ENCODE measurements at places on chromosomes 3 and 15.

- peak; percentile 79 for DNase-seq
Observed at GRCh38 chr15:63466378-63467192, 37.8 kb upstream of the USP3 start.

GRCh38 chr15:92847841-92848240 is 52.3 kb upstream of the CHD2 start:
- no peak for DNase-seq

GRCh38 chr3:110015231-110015963 is 678.1 kb upstream of the DPPA4 start:
- no peak for DNase-seq

DNA sequence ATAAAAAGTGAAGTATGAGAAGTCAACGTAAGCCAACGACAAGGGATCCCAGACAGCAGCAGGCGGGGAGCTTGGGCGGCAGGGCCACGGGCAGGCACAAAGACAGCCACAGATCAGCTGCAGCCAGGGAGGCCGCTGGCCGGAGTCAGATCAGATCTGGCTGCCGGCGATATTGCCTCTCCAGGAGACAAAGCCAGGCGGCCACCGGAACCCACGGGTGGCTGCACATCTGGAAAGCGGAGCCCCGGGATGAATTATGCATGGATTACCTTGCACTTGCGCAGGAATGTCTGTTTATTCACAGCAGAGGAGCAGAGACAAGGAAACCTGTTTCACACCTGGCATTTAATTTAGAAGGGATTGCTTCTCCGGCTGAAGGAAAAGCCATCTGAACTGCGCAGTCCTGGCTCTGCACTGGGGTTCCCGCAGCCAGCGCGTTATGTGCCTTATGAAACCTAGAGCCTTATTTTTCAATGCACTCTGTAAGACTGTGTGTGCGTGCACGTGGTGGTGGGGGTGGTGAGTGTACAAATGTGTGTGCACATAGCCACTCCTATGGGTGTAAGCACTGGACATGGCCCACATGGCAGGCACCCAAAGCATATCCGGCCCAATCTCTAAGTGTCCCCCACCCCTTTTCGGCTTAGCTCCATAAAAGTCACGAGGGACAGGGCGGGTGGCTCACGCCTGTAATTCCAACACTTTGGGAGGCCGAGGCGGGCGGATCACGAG is 427.8 kb upstream of the MCTP2 start:
- no peak for DNase-seq

DNA sequence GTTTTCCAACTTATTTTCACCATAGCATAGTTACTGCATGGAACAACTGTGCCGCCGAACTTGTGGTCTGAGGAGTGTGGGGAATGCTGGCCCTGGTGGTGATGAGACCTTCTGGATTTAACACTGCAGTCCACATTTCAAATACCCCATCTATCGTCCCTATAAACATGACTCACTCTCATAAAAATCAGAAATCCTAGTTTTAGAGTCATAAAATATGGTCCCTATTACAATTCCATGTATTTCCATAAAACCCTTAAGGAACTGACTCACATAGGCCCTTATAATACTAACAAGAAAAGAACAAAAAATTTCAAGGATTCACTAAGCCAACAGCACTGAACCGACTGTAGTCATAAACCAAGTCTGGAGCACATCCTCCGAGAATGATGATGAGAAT is 147.2 kb downstream of the FOXP1 start:
- no peak for DNase-seq

DNA sequence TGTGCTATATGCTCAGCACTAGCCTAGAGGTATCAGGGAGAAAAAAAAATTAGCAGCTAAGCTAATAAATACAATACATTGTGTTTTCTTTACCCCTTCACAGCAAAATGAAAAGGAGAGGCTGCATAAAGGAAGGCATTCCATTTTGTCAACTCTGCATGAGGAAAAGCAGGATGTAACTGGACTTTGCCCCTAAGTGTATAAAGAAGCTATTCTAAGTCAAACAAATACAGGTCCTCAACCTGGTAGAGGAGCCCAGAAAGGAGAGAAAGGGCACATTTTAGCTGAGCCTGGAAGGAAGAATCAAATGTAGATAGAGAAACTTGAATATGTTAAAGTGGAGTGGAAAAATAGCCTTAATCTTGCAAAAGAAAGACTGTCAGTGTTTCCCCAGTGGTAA is 89.0 kb upstream of the SPRED1 start:
- DNase-seq: no peak

DNA sequence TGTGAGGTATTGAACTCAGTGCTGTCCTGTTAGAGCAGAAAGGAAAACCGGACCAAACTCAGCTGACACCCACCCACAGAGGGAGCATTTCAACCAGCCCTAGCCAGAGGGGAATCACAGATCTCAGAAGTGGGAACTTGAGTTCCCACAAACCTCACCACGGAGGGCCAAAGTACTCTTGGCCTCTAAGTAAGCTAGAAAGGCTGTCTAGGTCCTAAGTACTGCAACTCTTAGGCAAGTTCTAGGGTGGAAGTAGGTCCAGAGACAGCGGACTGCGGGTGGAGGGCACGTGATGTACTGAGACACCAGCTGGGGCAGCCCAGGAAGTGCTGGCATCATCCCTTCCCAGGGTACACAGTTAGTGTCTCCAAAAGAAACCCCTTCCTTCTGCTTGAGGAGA is 34.1 kb downstream of the EOMES start:
- no peak for DNase-seq

DNA sequence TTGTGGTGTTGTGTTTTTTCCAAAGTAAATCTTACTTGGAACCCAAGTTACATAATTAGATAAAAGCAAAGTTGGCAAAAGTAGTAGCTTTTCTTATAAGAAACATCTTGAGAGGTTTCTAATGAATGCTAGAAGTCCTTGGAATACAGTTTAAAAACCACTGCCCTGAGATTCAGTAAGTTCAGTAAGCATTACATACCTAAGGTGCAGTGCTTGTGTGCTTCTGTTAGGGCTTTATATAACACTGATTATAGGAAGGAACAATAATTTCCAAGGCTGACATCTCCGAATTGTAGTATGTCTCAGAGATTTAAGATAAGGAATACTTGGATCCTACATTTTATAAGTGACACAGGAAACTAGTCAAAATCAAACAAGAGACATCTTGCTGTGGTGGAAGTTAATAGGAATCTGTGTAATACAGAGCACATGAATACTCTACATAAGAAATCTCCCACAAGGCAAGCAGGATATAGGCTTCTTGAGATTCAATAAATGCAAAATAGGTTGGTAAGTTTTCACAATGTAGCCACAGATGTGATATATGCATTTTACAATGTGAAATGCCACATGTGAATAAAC is 268.2 kb downstream of the LSAMP start:
- no peak for DNase-seq

- DNase-seq: no peak
Observed at GRCh38 chr3:31185062-31185357, 290.5 kb upstream of the GADL1 start.

GRCh38 chr15:25944386-25944785 is 81.3 kb upstream of the ATP10A start:
- no peak for DNase-seq

DNA sequence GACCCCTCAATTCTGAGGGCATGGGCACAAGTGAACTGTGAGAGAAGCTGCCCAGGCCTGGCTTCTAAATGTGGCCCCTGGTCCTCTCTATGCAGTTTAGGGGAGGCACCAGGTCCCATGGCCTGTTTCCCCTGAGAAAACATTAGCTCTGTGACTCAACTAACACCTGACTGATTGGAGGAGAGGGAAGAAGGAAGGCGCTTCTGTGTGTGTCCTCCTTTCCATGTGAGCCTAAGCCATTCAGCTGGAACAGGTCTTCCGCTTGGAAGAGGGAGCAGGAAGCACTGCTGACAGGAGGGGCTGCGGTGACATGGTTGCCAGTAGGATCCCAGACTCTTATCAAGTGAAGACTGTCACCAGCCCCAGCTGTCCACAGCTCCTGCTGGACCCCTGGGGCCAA is 79.5 kb downstream of the MYLK start:
- DNase-seq: no peak

- DNase-seq: no peak
Observed at GRCh38 chr3:148173851-148174250, 523.9 kb upstream of the AGTR1 start.

DNA sequence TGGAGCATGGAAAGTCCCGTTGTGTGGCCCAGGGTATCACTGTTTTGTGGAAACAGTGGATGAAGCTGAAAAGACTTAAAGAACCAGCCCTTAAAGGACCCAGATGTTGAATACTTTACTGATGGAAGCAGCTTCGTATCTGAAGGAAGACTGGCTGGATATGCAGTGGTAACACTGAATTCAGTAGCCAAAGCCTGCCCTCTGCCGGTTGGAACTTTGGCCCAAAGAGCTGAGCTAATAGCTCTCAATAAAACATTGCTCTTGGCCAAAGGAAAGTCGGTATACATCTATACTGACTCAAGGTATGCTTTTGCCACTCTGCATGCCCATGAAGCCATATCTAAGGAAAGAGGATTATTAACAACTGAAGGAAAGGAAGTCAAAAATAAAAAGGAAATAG is 885.4 kb downstream of the PDCD6IP start:
- DNase-seq: peak; percentile 3

GRCh38 chr15:76342058-76342381 is 5.4 kb downstream of the ISL2 start:
- DNase-seq: no peak

DNA sequence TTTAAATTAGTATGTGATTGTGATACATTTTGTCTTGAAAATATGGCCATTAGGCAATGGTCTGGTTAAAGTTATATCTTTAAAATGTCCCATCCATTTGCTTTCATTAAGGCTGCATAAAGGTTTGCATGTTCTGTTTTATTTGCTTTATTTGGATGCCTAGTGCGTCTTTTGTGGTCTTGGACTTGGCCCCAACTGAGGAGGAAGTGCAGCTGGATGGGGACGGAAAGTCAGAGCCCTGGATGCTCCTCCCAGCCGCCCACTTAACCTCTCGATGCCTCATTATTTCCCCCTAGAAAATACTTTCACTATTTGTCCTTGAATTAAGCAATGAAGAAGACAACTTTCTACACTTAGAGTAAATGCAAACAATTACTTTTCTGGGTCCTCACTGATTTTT is 898.2 kb downstream of the MCTP2 start:
- no peak for DNase-seq

DNA sequence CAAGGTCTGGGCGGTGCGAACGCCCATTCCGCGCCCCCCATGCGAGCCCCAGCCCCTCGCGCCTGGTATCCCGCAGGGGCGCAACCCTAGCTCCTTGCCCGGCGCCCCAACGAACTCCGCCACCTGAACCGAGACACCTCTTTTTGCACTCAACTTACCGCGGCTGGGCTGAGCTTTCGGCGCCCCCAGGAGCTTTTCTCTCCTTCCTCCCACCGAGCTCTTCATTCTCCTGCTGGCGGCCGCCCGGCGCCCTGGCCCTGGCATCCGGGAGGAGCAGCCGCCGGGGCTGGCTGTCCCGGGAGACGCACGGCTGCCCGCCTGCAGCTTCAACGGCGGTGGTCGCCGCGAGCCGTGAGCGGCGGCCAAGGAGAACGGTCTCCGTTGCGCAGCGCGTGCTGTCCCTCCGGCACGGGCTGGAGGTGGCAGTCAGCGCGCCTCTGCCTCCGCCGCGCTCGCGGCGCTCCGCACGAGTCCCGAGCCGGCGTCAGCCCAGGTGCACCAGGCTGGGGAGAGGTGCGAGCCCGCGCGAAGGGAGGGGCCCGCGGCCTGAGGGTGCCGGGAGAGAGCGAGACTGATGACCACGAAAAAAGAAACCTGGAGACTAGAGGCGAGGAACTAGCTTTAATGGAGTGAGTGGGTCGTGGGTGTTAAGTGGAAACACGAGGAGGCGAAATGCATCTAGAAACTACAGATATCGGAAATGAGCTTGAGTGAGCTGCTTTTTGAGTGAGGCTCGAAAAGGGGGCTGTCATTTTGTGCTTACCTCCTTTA is 621.5 kb upstream of the ZNF385D start:
- no peak for DNase-seq

- no peak for DNase-seq
Observed at GRCh38 chr3:25153561-25153960, 274.5 kb upstream of the RARB start.
